Central memory CD8-positive, alpha-beta T cell (primary cell): ENCODE measurements at places on chromosomes 13 and 19.

- no peak overlapping the region for H3K27ac ChIP-seq
- peaks cover 77% of the 10 kb centered on the region for H3K27me3 ChIP-seq
- no peak for DNase-seq
These were observed 23.6 kb downstream of the CACNG6 start for GRCh38 chr19:54014920-54015560.

- no peak overlapping the region for H3K27ac ChIP-seq
- H3K4me1 ChIP-seq: peaks cover 76% of the 10 kb centered on the region
- H3K27me3 ChIP-seq: no peaks in the 10 kb centered on the region
- no peak for DNase-seq
These were observed 5.6 kb downstream of the RPS9 start for GRCh38 chr19:54206030-54206830.

DNA sequence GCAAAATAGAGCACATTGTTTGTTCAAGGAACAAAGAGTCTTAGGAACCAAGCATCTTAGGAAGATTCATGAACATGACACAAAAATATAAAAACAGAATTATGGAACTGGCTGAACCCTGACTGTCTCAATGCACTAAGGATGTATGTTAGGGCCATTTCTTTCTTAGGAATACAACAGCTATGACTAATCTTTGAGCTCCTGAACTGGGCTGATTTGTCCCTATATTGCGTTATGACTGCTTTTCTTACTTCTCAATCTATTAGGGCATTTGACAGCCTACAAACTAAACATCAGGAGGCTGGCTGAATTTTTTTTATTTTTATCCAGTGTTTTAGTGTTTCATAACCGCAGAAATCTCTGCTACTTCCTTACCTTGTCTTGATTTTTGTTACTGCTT, 211.2 kb downstream of the OXGR1 start:
- no peaks in the 10 kb centered on the region for H3K36me3 ChIP-seq
- no peak overlapping the region for H3K4me3 ChIP-seq
- DNase-seq: no peak
- no peaks in the 10 kb centered on the region for H3K4me1 ChIP-seq

DNA sequence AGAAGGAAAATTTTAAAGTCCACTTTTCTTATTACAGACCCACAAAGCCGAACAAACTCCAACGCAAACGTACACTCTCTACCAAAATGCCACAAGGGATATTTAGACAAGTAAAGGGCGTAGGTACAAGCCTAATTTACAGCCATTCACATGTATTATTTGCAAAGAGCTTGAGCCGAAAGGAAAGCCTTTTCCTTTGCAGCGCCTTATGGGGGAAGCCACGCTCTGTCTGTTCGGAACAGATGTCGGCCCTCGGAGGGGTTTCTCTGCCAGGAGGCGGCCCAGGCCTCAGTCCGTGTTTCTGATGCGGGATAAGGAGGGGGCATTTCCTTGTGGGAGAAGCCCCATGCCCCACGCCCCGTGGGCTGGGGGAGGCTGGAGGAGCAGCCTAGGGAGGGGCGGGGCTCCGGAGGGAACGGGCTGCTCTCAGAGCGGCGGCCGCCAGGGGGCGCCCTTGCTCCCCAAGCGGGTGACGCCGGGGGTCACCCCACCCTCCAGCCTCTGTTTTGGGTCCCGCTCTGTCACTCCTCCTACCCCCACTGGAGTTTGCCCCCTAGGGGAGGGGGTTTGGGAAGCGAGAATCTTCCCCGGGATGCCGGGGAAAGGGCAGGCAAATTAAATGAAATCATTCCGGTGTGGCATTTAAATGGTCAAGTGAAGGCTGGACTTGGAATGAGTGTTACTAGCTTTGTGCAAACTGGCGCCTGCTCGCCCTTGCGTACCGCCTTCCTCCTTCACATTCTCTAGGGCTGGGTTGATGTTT, 2.9 kb downstream of the HTR2A start:
- H3K4me3 ChIP-seq: peak overlapping the region; percentile 59
- no peak overlapping the region for H3K27ac ChIP-seq
- H3K4me1 ChIP-seq: peaks cover 6% of the 10 kb centered on the region

DNA sequence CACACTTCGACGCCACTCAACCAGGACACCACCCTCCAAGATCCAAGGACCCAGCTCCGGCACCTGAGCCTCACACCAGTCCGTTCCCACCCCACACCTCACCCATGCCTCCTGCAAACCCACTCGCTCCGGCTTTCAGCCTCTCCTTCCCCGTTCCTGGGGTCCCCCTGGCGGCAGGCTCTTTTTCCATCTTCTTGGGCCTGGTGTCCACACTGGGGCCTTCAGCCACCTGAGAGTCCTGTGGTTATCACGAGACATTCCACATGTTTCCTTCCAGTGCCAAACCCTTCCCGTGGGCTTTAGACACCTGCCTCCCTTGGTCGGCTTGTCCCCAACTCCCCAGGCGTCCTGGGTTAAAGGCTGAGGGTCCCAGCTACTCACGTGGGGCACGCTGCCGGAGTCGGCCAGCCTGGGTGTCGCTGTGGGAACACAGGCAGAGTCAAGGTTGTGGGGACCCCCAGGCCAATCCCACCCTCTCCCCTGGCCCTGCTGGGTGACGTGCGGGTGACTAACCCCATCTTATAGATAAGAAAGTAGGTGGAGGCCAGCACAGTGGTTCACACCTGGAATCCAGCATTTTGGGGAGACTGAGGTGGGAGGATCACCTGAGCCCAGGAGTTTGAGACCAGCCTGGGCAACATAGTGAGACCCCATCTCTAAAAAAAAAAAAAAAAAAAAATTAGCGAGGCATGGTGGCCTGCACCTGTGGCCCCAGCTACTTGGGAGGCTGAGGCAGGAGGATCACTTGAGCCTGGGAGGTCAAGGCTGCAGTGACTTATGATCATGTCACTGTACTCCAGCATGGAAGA, 1.9 kb downstream of the JSRP1 start:
- H3K36me3 ChIP-seq: peaks cover 14% of the 10 kb centered on the region
- peak overlapping the region; percentile 67 for H3K4me3 ChIP-seq
- no peak for DNase-seq
- no peaks in the 10 kb centered on the region for H3K27me3 ChIP-seq
- peaks cover 8% of the 10 kb centered on the region for H3K4me1 ChIP-seq
- H3K27ac ChIP-seq: no peak overlapping the region

DNA sequence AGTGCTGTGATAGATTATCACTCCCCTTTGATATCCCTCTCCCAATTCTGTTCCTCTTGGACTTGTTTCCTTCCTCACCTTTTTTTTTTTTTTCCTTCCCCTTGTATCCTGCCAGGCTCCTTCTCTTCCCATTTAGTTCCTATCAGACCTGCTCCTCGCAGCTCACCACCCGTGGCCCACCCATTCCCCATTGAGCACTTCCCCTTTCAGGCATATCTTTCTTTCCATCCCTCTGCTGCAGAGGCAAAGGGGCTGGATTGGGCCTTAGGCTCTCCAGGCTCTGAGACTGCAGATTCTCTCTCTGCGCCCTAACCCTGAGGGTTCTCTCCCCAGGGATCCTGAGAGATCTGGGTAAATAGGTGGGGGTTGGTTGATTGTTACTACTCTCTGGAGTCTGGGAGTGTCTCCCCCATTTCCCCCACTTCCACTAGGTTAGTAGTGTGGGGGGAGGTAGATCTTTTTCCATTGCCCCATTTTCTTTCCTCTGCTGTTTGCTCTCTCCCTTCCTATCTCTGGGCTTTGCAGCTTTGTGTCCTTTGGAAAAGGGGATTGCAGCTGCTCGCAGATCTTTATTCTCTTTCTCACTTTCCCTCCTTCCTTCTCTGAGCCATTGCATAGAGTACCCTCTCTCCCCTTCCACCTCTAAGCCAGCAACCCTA, 2.3 kb downstream of the ARHGAP35 start:
- H3K4me3 ChIP-seq: no peak overlapping the region
- DNase-seq: no peak
- peaks cover 11% of the 10 kb centered on the region for H3K36me3 ChIP-seq
- no peaks in the 10 kb centered on the region for H3K27me3 ChIP-seq
- H3K4me1 ChIP-seq: peaks cover 6% of the 10 kb centered on the region

DNA sequence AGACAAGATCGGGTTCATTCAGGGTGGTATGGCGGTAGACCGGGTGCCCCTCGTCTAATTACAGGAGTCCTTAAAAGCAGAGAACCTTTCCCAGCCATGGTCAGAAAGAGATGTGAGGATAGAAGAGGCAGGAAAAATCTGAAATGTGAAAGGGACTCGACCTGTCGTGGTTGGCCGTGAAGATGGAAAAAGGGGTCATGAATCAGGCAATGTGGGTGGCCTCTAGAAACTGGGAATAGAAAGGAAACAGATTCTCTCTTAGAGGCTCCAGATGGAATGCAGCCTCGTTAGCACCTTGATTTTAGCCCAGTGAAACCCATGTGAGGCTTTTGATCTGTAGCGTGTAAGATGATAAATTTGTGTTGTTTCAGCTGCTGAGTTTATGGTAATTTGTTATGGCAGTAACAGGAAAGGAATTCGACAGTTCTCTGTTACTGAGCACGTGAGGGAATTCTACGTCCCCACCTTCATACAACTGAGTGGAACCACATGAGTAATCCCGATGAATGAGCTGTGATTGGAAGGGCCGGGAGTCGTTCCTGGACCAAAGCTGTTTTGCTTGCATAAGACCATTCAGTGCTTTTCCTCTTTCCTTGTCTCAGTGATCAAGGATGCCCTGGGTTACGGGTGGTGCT, 11.0 kb upstream of the CA11 start:
- no peak for DNase-seq
- no peak overlapping the region for H3K27ac ChIP-seq
- no peak overlapping the region for H3K4me3 ChIP-seq
- H3K27me3 ChIP-seq: no peaks in the 10 kb centered on the region

DNA sequence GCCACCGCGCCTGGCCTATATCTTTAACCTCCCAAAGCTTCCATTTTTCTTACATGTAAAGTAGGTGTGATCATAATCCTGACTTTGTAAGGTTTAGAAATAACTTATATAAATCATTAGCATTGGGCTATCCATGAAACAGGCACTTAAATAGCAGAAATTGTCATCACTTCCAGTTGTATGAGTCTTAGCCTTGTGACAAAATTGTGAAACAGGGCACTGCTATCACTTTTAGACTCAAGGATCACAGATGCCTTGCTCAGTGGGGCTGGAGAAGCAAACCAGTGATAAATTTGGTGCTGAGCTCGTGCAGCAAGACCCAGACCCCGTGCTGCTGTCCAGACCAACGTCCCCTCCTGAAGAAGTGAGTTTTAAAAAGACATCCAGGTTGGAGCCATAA, 209.7 kb downstream of the KATNAL1 start:
- H3K4me3 ChIP-seq: no peak overlapping the region
- no peaks in the 10 kb centered on the region for H3K36me3 ChIP-seq
- no peaks in the 10 kb centered on the region for H3K4me1 ChIP-seq

DNA sequence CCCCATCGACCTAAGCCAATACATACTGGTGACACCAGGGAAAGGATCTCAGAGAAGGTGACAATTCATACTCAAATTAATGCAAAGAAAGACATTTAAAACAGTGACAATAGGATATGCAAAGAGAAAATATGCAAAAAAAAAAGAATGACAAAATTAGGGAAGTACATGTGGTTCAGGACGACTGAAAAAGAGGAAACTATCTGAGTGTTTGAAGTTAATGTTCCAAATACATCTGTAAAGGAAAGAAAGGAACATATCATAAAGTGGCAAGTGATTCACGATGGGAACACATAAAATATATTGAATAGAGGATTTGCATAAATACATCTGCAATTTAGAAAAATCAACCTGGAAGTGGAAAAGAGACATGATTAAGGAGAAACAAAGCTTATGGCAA, 441.4 kb downstream of the SLITRK5 start:
- H3K27ac ChIP-seq: no peak overlapping the region
- H3K4me3 ChIP-seq: no peak overlapping the region
- H3K36me3 ChIP-seq: no peaks in the 10 kb centered on the region
- DNase-seq: no peak
- H3K4me1 ChIP-seq: no peaks in the 10 kb centered on the region

DNA sequence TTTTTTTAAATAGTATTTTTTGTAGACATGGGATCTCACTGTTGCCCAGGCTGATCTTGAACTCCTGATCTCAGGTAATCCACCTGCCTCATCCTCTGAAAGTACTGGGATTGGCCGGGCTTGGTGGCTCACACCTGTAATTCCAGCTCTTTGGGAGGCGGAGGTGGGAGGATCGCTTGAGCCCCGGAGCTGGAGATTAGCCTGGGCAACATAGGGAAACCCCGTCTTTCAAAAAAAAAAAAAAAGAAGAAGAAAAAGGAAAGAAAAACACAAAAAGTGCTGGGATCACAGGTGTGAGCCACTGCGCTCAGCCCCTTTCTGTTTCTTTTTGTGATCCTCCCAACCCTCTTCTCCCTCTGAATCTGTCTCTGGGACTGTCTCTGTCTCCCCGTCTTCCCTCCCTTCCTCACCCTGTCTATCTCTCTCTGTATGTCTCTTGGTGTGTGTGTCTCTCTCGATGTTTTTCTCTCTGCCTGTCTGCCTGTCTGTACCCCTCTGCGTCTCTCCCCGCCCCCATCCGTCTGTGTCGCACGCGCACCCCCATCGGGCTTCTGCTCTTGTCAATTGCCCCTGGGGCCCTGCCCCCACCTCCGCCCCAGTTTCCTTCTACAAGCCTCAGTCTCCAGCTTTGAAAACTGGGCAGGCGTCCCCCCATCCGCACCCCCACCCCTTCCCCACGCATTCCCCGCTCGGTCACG, 540 bp upstream of the ZFP36 start:
- peaks cover 86% of the 10 kb centered on the region for H3K36me3 ChIP-seq
- no peaks in the 10 kb centered on the region for H3K27me3 ChIP-seq
- peak overlapping the region; percentile 80 for H3K4me3 ChIP-seq
- H3K4me1 ChIP-seq: peaks cover 69% of the 10 kb centered on the region
- peak; percentile 86 for DNase-seq

DNA sequence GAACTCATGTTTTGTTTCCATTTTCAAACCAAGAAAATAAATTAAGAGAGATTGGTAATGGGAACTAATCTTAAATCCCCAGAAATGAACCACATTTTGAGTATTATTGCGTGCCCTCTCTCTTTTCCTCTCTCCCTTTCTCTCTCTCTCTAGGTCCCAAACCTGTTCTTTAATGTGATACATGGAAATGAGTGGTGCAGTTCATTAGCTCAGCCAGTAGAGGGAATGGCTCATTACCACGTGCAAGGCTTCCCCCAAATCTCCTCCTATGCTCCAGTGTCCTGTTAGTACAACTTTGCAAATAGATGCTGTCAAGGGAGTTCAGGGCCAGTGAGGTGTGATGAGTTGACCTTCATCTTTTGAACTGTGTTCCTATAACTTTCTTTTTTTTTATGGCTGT, 178.4 kb downstream of the FGF9 start:
- no peaks in the 10 kb centered on the region for H3K36me3 ChIP-seq
- peaks cover 5% of the 10 kb centered on the region for H3K4me1 ChIP-seq
- DNase-seq: no peak
- peaks cover 20% of the 10 kb centered on the region for H3K27me3 ChIP-seq
- no peak overlapping the region for H3K4me3 ChIP-seq
- H3K27ac ChIP-seq: no peak overlapping the region
